ENCODE measurements at places on chromosomes 1 and 21.
A peak's percentile ranks its signal among the peaks of the same experiment; 100 is the strongest.

GRCh38 chr21:34885626-34886239 is 163.4 kb downstream of the RUNX1 start:
- peak; percentile 32 for DNase-seq

DNA sequence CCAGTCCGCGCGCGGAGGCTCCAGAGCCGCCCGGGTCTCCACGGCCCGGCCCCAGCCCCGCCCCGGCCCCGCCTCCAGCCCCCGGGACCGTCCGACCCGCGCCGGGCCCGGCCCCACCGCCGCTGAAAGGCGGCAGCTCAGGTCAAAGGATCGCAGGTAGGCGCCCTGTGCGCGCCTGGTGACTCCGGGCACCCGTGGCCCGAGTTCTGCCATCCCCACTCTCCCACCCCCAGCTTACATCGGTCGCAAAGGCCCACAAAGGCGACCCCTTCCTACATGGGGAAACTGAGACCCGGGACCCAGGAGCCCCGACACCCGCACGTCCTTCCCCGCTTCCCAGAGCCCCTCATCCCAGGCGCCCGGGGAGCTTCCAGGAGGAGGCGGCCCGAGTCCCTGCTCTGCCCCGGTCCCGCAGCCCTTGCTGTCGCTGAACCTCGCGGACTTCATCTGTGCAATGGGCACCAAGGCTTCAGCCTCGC is at the start of gene TMEM200B:
Gene TMEM200B, minus strand, starts transcription at position 17 of the 479 bp plus-strand sequence. CDS start 2,075 bp downstream, outside the sequence.
- DNase-seq: no peak

GRCh38 chr1:110548381-110548780 is 29.4 kb upstream of the KCNA10 start:
- peak; percentile 32 for DNase-seq

- no peak for DNase-seq
These were observed 14.0 kb downstream of the LBR start for GRCh38 chr1:225413708-225414375.

DNA sequence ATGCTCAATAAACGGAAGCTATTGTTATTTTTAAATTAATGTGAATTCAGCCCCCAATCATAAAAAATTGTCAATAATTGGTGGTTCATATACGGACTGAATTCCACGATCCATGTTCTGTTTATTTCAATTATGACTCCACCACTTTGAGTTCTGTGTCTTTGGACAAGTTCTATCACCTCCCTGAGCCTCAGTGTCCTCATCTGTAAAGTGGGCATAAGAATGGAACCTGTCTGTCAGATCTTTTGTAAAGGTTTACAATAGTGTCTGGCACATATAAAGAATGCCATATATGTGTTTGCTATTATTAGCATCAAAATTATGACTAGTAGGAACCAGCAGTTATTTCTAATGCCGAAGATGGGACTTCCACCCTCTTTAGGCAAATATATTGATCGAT is 183.3 kb downstream of the KAZN start:
- DNase-seq: no peak

DNA sequence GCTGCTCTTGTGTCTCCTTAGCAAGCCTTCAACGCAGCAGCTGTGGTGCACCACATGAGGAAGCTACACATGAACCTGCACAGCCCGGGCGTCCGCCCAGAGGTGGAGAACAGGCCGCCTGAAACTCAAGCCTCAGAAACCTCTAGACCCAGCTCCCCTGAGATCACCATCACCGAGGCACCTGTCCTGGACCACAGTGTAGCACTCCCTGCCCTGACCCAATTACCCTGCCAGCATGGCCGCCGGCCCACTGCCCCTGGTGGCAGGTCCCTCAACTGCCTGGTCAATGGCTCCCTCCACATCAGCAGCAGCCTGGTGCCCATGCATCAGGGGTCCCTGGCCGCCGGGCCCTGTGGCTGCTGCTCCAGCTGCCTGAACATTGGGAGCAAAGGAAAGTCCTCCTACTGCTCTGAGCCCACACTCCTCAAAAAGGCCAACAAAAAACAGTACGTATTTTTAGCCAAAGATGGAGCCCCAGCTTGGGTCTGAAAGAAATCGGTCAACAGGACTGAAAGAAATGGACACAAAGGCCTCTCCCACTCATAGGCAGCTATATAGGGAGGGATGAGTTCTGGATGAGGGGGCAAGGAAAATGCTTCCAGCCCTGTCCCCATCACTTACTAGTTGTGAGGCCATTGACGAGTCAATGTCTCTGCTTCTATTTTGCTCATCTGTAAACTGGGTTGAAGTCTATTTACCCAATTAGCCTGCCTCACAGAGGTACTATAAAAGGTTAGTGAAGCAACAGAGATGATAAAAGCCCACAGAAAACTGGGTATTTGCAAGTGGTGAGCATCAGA is 28.5 kb downstream of the CAMK1G start:
- DNase-seq: no peak

DNA sequence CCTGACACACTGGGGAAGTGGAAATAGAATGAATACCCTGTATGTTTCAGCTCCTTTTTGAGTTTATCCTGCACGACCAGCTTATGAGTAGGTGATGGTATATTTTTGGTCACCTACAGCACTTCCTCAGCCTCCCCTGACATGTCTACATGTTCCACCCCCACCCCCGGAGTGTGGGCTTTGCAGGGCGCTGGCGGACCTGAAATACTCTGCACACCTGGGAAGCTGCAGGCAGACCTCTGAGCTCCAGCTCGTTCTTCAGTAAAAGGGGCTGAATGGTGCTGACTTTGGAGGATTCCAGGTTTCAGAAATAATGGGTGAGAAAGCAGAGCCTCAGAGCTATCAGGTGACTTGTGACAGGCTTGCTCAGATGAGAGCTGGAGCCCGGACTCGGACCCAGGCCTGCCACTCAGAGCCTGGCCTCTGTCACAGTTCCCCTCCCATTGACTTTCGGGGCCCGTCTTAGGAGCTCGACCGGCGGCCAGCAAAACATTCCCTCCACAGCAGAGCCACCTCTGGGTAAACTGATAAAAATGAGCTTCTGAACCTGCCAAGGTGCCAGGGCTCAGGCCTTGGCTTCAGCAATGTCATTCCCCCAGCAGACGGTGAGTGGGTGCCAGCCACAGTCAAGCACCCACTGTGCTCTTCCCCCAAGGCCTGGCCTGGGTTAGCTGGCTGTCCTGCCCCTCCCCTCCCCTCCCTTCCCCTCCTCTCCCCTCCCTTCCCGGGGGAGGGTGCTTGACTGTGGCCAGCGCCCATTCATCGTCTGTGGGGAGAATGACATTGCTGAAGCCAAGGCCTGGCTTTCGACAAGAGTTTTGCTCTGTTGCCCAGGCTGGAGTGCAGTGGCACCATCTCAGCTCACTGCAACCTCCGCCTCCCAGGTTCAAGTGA is 30.1 kb downstream of the DOP1B start:
- no peak for DNase-seq

DNA sequence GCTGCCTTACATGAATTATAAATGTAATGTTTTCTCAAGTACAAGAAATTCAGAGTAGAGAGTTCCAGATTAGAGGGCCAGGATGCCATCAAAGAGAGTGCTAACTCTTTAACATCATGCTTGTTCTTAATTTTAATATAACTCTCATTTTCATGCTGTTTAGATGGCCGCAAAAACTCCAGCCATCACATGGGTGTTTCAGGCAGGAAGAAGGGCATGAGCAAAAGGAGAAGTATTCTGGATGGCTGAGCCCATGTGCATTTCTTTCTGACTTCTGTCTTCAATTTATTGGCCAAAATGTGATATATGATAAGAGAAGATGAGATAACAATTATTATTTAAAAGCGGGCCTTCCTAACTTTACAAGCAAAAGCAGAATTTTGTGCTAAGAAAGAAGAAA is 1328.6 kb downstream of the MRPL39 start:
- no peak for DNase-seq

DNA sequence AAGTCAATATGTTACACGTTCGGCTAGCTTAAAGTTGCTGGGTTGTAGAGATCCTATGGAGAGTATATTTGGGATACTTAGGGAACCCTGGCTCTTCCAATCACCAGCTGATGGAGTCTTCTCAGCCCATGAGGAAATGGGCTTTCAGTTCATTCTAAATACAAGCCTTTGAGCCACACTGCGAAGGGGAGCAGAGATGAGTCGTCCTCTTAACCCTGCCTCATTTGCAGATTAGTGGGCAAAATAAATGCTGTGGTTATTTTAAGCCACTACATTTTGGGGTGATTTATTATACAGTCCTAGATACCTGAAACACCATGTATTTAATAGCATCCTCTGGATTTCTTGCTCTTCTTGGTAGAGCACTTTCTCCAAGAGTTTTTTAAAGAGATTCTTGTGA is 19.0 kb upstream of the VCAM1 start:
- DNase-seq: no peak

GRCh38 chr1:212944229-212944901 is 6.0 kb upstream of the VASH2 start:
- DNase-seq: no peak

GRCh38 chr21:26715878-26716506 is 129.2 kb downstream of the ADAMTS1 start:
- peak; percentile 69 for DNase-seq

- peak; percentile 40 for DNase-seq
These were observed 14.0 kb downstream of the COL16A1 start for GRCh38 chr1:31689854-31690253.

GRCh38 chr1:156691665-156692440 is 13.5 kb downstream of the CRABP2 start:
- no peak for DNase-seq

DNA sequence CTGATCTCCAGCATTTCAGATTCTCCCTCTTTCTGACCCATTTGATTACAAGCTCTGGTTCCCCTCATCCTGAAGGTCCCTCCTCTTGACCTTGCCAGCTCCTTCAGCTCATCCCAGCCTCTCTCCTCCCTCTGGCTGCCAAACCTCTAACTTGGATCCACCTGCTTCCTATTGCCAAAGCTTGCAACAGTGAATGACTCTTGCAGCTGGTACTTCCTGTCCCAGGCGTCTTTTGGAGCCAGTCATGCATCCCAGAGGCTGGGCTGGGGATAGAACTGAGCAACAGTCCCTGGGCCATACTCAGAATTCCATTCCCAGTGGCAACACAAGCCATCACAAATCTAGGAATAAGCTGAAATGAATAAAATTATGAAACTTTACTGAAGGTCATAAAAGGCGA is 27.7 kb upstream of the SPOCD1 start:
- DNase-seq: no peak

- DNase-seq: no peak
These were observed 120.7 kb downstream of the LEPR start for GRCh38 chr1:65541161-65541560.

DNA sequence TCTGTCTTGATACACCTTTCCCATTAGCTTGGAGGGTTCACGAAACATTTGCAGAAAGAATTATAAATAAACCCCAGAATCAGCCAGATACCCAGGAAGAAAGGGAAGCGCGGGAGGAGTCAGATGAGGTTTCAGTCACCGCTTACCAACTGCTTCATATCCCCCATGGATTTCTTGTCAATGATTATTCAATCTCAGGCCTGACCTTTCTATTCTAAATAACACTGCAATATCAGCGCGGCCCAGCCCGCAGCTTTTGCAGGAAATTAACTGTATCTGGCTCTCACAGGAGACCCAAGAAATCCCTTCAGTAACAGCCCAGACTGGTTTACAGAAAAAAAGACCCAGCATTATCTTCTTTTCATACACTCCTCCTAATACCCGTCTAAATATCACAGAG is 308.6 kb downstream of the PBX1 start:
- no peak for DNase-seq

GRCh38 chr1:92933459-92933858 is 27.8 kb downstream of the DIPK1A start:
- DNase-seq: no peak
